ENCODE measurements at places on chromosomes 11 and 22.
A peak's percentile ranks its signal among the peaks of the same experiment; 100 is the strongest.

DNA sequence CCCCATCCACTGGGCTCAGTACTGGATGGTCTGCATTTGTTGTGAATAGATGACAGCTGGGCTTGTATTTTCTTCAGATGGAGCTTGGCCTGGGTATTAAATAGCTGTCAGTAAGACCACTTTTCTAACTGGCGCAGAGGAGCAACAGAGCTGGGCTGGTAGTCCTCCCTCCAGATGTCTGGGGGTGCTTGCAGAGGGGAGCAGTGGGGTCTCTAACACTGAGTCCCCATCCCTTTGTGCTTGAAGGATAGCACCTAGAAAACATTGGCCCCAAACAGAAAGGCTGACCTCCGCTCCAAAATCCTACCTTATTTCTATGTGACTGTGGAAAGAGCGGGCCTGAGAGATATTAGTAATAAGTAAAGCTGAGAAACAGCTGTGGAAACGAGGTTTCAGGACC, 131.6 kb upstream of the E2F8 start:
- no peak for DNase-seq

DNA sequence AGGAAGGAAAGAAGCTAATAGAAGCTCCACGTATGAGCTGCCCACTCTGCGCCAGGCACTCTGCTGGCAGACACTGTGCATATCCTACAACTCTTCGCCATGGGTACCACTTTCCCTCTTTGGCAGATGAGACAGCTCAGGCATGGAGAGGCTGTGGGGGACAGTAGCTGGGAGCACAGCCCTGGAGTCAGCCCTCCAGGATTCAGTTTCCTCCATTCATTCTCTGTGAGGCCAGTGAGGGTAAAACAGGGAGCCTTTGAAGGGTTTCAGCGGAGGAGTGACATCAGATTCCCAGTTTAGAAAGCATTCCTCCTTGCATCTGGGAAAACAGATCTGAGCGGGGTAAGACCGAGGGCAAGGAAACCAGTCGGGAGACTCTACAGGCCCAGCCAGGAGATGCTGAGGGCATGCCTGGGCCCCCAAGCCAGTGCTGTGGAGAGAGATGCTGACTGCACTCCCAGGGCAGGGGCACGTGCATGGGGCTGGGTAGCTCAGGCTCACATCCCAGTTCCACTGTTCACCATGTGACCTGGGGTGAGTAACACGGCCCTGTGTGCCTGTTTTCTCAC, 58.3 kb upstream of the EMID1 start:
- no peak for DNase-seq

DNA sequence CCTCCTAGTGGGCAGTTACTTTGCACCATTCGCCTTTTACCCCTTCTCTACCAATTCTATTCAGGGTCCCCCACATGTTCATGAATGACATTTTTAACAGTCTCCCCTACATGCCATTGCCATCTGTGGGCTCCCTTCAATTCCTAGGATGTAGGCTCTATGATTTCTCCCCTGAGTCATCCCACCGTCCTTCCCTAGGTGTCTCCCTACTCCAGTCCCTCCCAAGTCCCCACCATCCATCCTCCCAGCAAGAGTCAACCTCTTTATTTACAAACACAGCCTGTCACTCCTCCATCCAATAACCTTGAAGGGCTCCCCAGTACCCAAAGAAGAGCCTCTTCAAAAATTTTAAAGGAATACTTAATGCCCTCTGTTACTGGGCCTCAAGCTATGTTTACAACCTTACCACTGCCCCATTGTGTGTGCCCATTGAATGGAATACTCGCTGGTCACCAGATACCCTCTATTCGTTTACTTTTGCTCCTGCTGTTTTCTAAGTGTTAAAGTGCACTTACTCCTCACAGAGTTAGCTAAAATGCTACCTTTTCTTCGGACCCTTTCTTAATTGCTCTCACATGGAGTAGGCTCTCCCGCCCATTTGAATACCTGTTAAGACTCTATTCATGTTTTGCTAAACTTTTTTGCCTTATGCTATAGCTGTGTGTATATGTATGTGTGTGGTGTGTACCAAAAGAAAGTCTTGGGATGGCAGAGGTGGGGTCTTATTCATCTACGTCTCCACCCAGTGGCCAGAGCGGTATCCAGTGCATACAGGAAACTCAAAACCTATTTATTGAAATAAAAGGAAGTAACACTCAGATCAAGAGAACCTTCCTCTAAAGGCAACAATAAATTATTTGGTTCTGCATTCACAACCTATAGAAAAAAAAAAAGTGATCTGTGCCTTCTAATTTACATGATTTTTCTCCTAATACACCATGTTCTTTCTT, 235.8 kb upstream of the CCDC90B start:
- peak; percentile 29 for DNase-seq

DNA sequence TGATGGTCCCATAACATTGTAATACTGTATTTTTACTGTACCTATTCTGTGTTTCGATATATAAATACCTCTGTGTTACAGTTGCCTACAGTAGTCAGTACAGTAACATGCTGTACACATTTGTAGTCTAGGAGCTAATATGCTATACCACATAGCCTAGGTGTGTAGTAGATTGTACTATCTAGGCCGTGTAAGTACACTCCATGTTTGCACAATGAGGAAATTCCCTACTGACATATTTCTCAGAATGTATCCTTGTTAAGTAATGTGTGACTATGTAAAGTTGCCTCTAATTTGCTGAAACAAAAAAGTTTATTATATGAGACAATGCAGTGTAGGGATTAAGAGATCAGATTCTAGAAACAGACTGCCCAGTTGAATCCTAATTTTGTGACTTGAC, 21.3 kb downstream of the CAPRIN1 start:
- no peak for DNase-seq

DNA sequence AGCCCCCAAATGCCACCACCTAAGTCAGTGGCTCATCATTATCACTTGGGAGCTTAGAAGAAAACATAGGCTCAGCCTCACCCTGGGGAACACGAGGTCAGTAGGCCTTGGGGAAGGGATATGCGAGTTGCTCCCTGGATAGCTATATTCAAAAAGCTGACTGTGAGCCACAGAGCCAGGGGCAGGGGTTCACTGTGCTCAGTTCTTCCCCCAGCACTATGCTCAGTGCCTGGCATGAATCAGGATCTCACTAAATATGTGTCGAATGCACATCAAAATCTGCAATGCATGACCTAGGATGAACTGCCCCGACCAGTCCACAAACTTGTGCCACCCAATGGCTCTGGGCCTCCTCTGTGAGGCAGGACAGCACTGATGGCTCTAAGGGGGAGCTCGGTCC, 35.1 kb downstream of the THOC5 start:
- DNase-seq, result no peak

DNA sequence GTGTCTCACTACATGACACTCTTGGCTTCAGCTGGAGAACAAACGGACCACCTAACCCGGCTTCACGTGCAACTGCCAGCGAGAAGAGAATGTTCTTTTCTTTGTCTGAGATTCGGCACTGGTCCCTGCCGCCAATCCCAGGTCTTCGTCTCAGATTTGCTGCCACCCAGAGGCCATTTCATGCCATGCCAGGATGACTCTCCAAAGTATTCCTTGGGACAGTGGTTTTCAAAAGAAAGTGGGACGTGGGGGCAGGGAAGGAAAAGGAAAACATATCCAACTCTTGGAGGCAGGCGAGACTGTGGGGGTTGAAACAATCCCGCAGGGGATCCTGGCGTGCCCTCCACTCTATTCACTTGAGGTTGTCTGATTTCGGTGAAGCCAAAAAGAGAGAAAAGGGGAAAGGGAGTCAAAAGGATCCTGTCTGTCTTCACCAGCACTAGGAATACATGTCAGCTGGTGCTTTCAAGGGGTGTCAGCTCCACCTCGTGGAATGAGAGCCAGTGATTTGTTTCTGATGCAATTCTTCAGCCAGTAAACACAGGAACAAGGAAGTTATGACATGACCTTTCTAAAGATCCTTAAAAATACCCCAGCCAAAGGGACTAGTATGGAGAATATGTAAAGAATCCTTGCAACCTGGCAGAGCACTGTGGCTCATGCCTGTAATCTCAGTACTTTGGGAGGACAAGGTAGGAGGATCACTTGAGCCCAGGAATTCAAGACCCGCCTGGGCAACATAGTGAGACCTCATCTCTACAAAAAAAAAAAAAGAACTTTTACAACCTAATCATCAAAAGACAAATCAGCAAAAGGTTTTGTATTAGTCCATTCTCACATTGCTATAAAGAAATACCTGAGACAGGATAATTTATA, 41.0 kb upstream of the APLNR start:
- peak; percentile 87 for DNase-seq

DNA sequence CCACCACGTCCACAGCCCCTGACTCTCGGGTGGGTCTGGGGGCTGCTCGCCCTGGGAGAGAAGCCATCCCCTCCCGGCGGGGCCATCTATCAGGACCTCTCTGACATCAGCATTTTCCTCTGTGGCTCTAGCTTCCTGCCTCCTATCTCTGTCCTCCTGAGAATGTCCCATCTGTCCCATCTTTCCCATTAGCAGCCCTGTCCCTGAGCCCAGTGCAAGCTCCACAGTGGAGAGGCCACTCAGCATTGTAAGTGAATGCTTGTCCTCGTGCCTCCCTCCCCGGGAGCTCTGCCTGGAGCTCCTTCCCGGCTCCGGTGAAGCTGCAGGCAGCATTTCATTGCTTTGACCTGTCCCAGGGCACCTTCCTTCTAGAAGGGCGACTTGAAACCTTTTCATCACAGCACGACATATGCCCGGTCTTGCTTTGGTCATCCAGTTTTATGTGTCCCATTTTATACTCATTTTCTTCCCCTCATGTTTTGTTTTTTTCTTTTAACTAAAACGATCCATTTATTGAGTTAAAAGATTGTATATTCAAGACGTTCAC, 49.7 kb downstream of the RTN4R start:
- DNase-seq, result no peak

DNA sequence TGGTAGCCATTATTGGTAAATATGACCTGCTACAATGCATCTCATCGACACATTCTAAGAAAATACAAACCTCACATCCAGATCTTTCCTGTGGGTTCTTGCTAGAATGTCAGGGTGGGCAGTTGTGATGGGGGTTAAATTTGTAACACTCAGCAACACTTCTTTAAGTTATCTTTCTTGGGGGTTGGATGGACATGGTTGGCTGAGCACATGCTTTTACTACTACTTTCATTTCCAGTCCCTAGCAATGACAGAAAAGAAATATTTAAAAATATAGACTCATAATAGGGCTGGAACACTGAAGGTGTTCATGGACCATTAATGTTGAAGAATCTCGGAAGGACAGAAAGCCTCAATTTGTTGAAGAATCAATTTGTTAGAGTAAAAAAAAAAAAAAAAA, 57.6 kb downstream of the APOL3 start:
- no peak for DNase-seq

DNA sequence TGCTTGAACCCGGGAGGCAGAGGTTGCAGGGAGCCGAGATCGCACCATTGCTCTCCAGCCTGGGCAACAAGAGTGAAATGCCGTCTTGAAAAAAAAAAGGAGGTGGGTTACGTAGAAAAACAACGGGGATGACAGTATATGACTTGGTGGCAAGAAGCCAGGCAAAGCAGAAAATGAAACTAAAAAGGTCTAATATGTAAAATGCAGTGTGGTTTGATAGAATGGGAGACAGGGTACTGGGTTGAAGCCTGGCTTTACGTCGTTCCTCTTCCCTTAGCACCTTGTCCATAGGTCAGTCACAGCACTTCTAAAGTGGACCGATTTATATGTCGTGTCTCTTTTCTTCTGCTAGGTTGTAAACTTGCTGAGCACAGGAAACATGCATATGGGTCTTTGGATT, 274.9 kb upstream of the ZC3H12C start:
- DNase-seq, result no peak

- no peak for DNase-seq
These were observed 83.6 kb upstream of the ZBED5 start for GRCh38 chr11:10941414-10941813.

- DNase-seq, result no peak
These were observed 17.4 kb upstream of the CTSC start for GRCh38 chr11:88354912-88355311.

GRCh38 chr11:85123752-85124231, 503.4 kb downstream of the DLG2 start:
- DNase-seq, result peak; percentile 1

- no peak for DNase-seq
These were observed 17.1 kb upstream of the EIF3M start for GRCh38 chr11:32566517-32566916.

- DNase-seq, result no peak
These were observed 532 bp downstream of the BET1L start for GRCh38 chr11:206526-207207.

- no peak for DNase-seq
These were observed 129.7 kb downstream of the TRIM44 start for GRCh38 chr11:35792148-35792845.

GRCh38 chr11:34564406-34564805, 50.8 kb upstream of the ELF5 start:
- DNase-seq, result peak; percentile 33

GRCh38 chr11:122031813-122032212, 84.2 kb downstream of the BLID start:
- peak; percentile 42 for DNase-seq

DNA sequence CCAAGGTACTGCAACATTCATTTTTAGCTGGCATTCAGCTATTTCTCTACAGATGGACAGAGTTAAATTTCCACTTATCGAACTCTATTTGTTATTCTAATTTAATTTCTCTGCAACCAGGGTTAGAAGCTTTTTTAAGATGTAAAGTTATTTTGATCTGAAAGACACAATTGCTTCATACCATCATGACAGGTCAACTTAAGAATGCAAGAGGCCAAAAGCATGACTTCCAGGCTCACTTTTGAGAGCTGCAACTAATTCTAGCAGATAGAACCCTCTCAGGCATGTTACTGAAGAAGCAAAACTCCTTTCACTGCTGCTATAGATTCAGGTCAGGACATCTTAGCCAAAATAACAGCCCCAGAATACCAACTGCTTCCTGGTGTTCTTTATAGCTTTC, 86.5 kb upstream of the GALNT18 start:
- DNase-seq, result no peak

DNA sequence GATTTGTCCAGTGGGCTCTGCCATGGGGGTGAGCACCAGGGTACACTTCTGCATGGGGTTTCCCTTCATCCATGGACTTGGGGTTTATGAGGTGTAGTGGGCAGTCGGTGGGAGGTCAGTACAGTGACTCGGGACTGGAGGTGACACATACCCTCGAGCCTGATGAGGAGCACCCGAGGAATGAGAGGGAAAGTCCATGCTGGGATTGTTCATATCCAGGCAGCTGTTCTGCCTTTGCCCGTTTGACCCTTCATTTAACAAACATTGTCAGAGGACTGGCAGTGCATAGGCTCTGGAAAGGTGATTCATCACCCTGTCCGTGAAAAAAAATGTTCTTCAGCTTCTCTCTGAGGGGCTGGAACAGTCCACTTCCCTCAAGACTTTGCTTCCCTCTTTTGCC, 2.7 kb downstream of the NAV2 start:
- DNase-seq, result peak; percentile 74

- DNase-seq, result no peak
These were observed 8.0 kb upstream of the CHADL start for GRCh38 chr22:41248758-41249157.

Data from fibroblast of skin of right quadriceps (primary cell).